ENCODE measurements at places on chromosomes 12 and 14.

- H3K4me1 ChIP-seq, result no peaks in the 10 kb centered on the region
- H3K36me3 ChIP-seq, result peaks cover 86% of the 10 kb centered on the region
- H3K27me3 ChIP-seq, result no peaks in the 10 kb centered on the region
Observed at GRCh38 chr14:102040153-102040552, 46.7 kb downstream of the HSP90AA1 start.

DNA sequence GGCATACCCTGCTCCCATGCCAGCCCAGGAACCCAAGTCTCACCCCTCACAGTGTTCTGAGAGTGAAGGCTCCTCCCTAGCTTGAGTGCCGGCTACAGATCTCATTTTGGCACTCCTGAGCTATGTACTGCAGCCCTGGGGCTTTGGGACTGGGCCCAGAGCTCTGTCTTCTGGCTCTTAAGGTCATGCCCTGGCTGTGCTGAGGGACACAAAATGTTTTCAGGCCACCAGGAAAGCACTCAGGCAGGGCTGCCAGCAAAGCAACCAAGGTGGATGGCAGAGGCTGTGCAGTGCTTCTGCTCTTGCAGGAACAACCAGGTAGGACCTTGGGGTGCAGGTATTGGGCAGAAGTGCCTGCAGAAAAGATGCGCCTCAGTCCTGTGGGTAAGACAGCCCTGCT is 564.0 kb downstream of the SLC6A15 start:
- H3K27me3 ChIP-seq, result no peaks in the 10 kb centered on the region
- no peaks in the 10 kb centered on the region for H3K4me1 ChIP-seq
- DNase-seq, result no peak
- H3K4me3 ChIP-seq, result no peak overlapping the region
- H3K27ac ChIP-seq, result no peak overlapping the region
- no peaks in the 10 kb centered on the region for H3K36me3 ChIP-seq

GRCh38 chr12:106954462-106955376 is 988 bp upstream of the TMEM263 start:
- H3K27ac ChIP-seq, result peak overlapping the region; percentile 82
- no peaks in the 10 kb centered on the region for H3K27me3 ChIP-seq
- no peaks in the 10 kb centered on the region for H3K36me3 ChIP-seq
- no peak for DNase-seq

DNA sequence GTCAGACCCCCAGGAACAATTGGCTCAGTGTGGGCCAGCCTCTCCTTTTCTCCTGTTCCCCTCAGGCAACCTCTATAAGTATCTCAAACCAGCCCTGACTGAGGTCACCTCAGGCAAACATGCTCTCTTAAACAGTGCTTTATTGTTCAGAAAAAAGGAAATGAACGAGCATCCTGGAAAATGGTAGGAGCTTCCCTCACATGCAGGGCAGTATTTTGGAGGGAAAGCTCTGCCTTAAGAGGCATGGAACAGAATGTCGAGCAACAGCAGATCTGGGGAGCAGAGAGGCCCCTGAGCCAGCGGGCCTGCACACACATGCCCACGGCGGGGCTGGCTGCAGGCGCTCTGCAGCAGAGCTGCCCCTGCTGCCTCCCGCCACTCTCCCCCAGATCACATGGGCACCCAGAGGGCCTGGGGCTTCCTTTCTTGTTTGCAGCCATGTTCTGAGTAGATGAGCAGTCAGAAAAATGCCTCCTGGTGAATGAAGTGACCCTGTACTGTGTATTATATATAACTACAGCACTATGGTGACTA is 42.0 kb downstream of the MOK start:
- H3K27ac ChIP-seq, result peak overlapping the region; percentile 77
- no peaks in the 10 kb centered on the region for H3K27me3 ChIP-seq
- peaks cover 5% of the 10 kb centered on the region for H3K4me1 ChIP-seq

GRCh38 chr14:68585690-68586089 is 207.2 kb downstream of the ZFP36L1 start:
- no peaks in the 10 kb centered on the region for H3K36me3 ChIP-seq
- no peak overlapping the region for H3K4me3 ChIP-seq
- no peak overlapping the region for H3K27ac ChIP-seq
- DNase-seq, result no peak
- H3K27me3 ChIP-seq, result no peaks in the 10 kb centered on the region

DNA sequence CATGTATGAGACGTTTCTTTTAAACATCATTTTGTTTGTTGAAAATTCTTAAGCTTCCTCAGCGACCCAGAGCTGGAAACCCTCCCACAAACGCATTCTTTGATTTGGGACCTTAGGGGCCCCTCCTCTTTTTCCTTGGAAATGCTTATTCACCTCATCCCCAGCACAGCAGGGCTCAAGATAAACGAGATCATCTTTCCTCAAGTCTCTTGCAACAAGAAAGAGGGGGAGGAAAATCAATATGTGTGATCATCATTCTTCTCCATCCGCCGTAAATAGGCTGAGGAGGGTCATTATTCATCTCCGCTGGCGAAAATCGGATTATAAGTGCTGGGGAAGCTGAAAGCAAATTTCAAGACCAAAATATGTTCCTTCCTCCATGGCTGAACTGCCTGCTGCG is 1415.2 kb downstream of the AACS start:
- H3K4me1 ChIP-seq, result no peaks in the 10 kb centered on the region
- no peak for DNase-seq
- H3K27me3 ChIP-seq, result no peaks in the 10 kb centered on the region
- H3K27ac ChIP-seq, result no peak overlapping the region
- no peaks in the 10 kb centered on the region for H3K36me3 ChIP-seq
- no peak overlapping the region for H3K4me3 ChIP-seq

DNA sequence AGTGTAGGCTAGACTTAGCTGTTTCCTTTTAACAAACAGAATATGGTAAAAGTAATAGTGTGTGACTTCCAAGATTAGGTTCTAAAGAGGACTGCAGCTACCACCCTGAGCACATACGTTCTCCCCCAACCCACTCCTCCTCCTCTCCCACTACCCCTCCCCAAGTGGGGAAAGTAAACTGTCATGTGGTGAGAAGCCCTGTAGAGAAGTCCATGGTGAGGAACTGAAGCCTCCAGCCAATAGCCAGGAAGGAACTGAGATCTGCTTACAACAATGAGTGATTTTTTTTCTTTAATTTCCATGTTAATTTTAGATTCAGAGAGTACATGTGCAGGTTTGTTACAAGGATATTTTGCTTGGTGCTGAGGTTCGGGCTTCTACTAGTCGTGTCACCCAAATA is 57.0 kb upstream of the EGLN3 start:
- no peaks in the 10 kb centered on the region for H3K27me3 ChIP-seq
- H3K36me3 ChIP-seq, result no peaks in the 10 kb centered on the region
- H3K4me3 ChIP-seq, result no peak overlapping the region

DNA sequence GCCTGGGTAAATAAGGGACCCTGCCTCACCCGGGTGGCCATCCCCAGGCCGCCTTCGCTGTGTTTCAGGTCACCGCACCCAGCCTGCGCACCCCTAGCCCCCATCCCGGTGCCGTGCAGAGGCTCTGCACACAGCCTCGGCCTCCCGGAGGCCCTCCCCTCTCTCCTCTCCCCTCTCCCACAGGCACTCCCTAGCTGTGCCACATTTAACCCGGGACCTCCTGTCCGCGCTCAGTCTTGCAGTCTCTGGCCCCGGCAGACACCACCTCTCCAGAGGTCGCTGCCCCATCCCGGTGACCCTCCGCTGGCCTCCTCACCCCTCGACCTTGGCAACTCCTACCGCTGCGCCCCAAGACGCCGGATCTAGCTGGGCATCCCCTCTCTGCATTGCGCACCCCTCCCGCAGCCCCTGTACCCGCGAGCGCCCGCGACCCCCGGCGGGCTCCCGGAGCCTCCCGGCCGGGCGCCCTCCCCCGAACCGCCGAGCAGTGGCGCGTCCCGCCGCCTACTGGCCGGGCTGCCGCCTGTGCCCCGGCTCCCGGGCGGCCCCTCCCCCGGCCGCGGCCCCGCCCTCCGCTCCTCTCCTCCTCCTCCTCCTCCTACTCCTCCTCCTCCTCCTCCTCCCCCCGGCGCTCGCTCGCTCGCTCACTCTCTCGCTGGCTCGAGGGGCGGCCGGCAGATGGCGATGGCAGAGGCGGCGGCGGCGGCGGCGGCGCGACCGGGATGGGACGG is 120.7 kb downstream of the AACS start:
- peaks cover 40% of the 10 kb centered on the region for H3K4me1 ChIP-seq
- H3K27me3 ChIP-seq, result peaks cover 74% of the 10 kb centered on the region
- no peaks in the 10 kb centered on the region for H3K36me3 ChIP-seq
- DNase-seq, result peak; percentile 67
- peak within 1 kb of the TSS; percentile 43 for H3K27ac ChIP-seq
- H3K4me3 ChIP-seq, result peak within 1 kb of the TSS; percentile 56

- H3K4me1 ChIP-seq, result no peaks in the 10 kb centered on the region
- no peak overlapping the region for H3K4me3 ChIP-seq
- H3K27me3 ChIP-seq, result peaks cover 4% of the 10 kb centered on the region
- H3K36me3 ChIP-seq, result no peaks in the 10 kb centered on the region
Observed at GRCh38 chr12:123908884-123909725, 63.5 kb downstream of the CCDC92 start.

DNA sequence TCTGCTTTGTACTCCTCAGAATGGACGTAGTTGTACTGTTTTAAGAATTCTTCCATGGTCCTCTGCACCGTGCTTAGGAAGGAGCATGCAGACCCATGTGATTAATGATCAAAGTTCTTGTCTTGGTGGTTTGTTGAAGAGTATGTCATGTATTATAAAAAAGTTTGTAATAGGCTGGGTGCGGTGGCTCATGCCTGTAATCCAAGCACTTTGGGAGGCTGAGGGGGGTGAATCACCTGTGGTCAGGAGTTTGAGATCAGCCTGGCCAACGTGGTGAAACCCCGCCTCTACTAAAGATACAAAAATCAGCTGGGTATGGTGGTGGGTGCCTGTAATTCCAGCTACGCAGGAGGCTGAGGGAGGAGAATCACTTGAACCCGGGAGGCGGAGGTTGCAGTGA is 61.8 kb upstream of the RTL1 start:
- no peaks in the 10 kb centered on the region for H3K36me3 ChIP-seq
- no peak for DNase-seq
- no peak overlapping the region for H3K27ac ChIP-seq
- no peaks in the 10 kb centered on the region for H3K27me3 ChIP-seq
- H3K4me1 ChIP-seq, result no peaks in the 10 kb centered on the region

- H3K36me3 ChIP-seq, result no peaks in the 10 kb centered on the region
- H3K4me3 ChIP-seq, result no peak overlapping the region
- no peaks in the 10 kb centered on the region for H3K4me1 ChIP-seq
- DNase-seq, result no peak
- H3K27ac ChIP-seq, result no peak overlapping the region
Observed at GRCh38 chr12:15443611-15444010, 121.3 kb downstream of the PTPRO start.

- no peak overlapping the region for H3K4me3 ChIP-seq
- no peaks in the 10 kb centered on the region for H3K36me3 ChIP-seq
- H3K4me1 ChIP-seq, result peaks cover 3% of the 10 kb centered on the region
- peak; percentile 36 for DNase-seq
- no peak overlapping the region for H3K27ac ChIP-seq
- no peaks in the 10 kb centered on the region for H3K27me3 ChIP-seq
Observed at GRCh38 chr12:66002812-66003211, 127.7 kb downstream of the LLPH start.

GRCh38 chr12:50611021-50611744 is 106.4 kb downstream of the DIP2B start:
- H3K4me3 ChIP-seq, result no peak overlapping the region
- no peaks in the 10 kb centered on the region for H3K27me3 ChIP-seq

DNA sequence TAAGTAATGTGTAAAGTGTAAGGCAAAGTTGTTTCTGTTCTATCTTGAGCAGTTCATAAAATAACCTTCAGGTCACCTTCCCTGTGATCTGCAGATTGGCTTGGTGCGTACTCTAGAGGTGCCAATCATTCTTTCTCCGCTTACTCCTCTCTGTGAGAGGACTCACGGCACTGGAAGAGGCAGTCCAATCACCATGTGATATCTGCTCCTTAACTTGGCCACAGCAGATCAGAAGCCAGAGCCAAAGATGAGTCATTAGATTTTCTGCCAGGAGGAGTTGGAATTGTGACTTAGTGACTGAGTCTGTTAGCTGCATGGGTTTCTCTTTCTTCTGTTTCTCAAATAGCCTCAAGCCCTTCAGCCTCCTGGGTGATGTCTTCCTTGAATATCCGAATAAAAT is 165.5 kb downstream of the SLC41A2 start:
- no peak overlapping the region for H3K4me3 ChIP-seq
- H3K4me1 ChIP-seq, result peaks cover 7% of the 10 kb centered on the region
- no peaks in the 10 kb centered on the region for H3K36me3 ChIP-seq
- no peaks in the 10 kb centered on the region for H3K27me3 ChIP-seq
- H3K27ac ChIP-seq, result no peak overlapping the region
- DNase-seq, result peak; percentile 71

- peak overlapping the region; percentile 97 for H3K4me3 ChIP-seq
- peaks cover 18% of the 10 kb centered on the region for H3K36me3 ChIP-seq
- peak overlapping the region; percentile 78 for H3K27ac ChIP-seq
- H3K4me1 ChIP-seq, result peaks cover 10% of the 10 kb centered on the region
- DNase-seq, result no peak
- H3K27me3 ChIP-seq, result no peaks in the 10 kb centered on the region
Observed at GRCh38 chr14:22928237-22929103, 706 bp downstream of the PRMT5 start.

- H3K27ac ChIP-seq, result no peak overlapping the region
- no peaks in the 10 kb centered on the region for H3K27me3 ChIP-seq
- H3K4me1 ChIP-seq, result no peaks in the 10 kb centered on the region
- H3K4me3 ChIP-seq, result no peak overlapping the region
Observed at GRCh38 chr12:10960211-10960610, 21.1 kb upstream of the TAS2R14 start.

DNA sequence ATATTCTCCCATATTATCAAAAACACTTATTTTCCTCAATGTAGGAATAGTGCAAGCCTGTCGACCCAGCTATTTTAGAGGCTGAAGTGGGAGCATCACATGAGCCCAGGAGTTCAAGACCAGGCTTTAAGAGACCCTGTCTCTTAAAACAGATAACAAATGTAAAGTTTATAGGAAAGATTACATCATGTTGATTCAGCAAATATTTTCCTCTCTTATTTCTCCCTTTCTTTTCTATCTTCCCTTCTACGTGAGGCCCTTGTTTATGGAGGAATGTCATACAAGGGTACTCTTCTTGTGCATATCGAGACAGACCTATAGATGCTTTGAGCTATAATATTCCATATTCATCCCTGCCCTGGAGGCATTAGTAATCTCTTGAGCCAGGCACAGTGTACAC is 36.5 kb upstream of the FGD4 start:
- H3K27ac ChIP-seq, result no peak overlapping the region
- H3K27me3 ChIP-seq, result no peaks in the 10 kb centered on the region
- no peak for DNase-seq
- peaks cover 10% of the 10 kb centered on the region for H3K36me3 ChIP-seq
- no peak overlapping the region for H3K4me3 ChIP-seq

GRCh38 chr12:6367065-6367968 is 8.0 kb downstream of the SCNN1A start:
- no peak overlapping the region for H3K4me3 ChIP-seq
- H3K27me3 ChIP-seq, result no peaks in the 10 kb centered on the region
- H3K4me1 ChIP-seq, result peaks cover 30% of the 10 kb centered on the region
- no peaks in the 10 kb centered on the region for H3K36me3 ChIP-seq
- H3K27ac ChIP-seq, result no peak overlapping the region
- peak; percentile 42 for DNase-seq

- no peak overlapping the region for H3K27ac ChIP-seq
- H3K4me3 ChIP-seq, result no peak overlapping the region
- no peaks in the 10 kb centered on the region for H3K27me3 ChIP-seq
- DNase-seq, result no peak
- no peaks in the 10 kb centered on the region for H3K36me3 ChIP-seq
- no peaks in the 10 kb centered on the region for H3K4me1 ChIP-seq
Observed at GRCh38 chr12:25287610-25288009, 36.9 kb upstream of the KRAS start.

All from mesenchymal stem cell (in vitro differentiated cells and primary cell).